Mesothelial cell of epicardium (in vitro differentiated cells): ENCODE measurements at places on chromosomes 5 and 9. TPM values are rescaled to one million over a fixed set of nuclear protein-coding genes. Genes with fewer than 3 reads are reported as not detected.

DNA sequence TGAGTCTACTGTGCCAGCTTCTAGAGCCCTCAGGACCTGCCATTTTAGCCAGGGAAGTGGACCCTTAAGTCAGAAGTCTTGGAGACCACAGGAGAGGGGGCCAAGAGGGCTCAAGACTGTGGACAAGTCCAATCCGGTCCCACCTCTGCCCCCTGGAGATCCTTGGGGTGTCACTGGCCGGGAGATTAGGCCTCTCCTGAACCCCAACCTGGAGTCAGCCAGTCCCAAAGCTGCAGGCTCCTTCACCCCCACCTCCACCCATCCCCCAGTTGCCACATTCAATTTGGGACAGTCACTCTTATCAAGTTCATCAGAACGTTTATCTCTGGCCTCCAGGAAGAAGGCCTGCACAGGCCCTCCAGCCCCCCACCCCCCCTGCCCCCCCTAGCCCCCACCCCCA is 290 bp downstream of the SLC23A1 start:
- peaks cover 21% of the 10 kb centered on the region for H3K4me1 ChIP-seq
- H3K4me3 ChIP-seq, result no peak overlapping the region
- no peak for DNase-seq
- H3K27ac ChIP-seq, result no peak overlapping the region
- H3K27me3 ChIP-seq, result peaks cover 1% of the 10 kb centered on the region

- no peak for DNase-seq
- H3K4me3 ChIP-seq, result no peak overlapping the region
- no peaks in the 10 kb centered on the region for H3K36me3 ChIP-seq
- H3K27me3 ChIP-seq, result peaks cover 3% of the 10 kb centered on the region
- no peaks in the 10 kb centered on the region for H3K4me1 ChIP-seq
Measured at GRCh38 chr5:97478483-97478882, 295.4 kb upstream of the RIOK2 start.

- peaks cover 30% of the 10 kb centered on the region for H3K4me1 ChIP-seq
- H3K27me3 ChIP-seq, result no peaks in the 10 kb centered on the region
- no peak overlapping the region for H3K27ac ChIP-seq
- no peak for DNase-seq
Measured at GRCh38 chr5:149348518-149348917, 3.2 kb downstream of the GRPEL2 start.

DNA sequence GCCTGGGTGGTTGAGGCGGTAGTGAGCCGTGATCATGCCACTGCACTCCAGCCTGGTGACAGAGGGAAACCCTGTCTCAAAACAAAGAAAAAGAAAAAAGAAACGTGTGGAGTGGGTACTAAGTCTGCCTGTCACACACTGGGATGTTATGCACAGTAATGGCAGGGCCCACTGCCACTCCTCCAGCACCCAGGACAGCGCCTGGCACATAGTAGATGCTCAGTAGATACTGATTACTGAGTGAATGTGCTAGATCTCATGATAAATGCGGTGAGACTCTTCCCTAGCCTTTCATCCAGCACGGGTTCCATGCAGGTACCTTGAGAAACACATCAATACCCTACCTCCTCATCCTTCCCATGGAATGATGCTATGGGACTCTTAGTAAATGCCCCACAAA is 87.4 kb upstream of the HSPA9 start:
- no peak overlapping the region for H3K27ac ChIP-seq
- no peak overlapping the region for H3K4me3 ChIP-seq
- peaks cover 23% of the 10 kb centered on the region for H3K4me1 ChIP-seq
- H3K27me3 ChIP-seq, result no peaks in the 10 kb centered on the region
- no peak for DNase-seq
- H3K36me3 ChIP-seq, result no peaks in the 10 kb centered on the region

GRCh38 chr9:117869287-117869686 is 165.1 kb downstream of the TLR4 start:
- no peak overlapping the region for H3K27ac ChIP-seq
- H3K36me3 ChIP-seq, result no peaks in the 10 kb centered on the region
- no peak for DNase-seq
- H3K4me3 ChIP-seq, result no peak overlapping the region

Gene SPATA31A3
- not detected in 3 replicates for total RNA-seq
